Transverse colon (tissue), 4 donors: ENCODE measurements at places on chromosomes 4 and X.

- DNase-seq, result no peak
Observed at GRCh38 chr4:78426972-78427371, 124.6 kb upstream of the ANXA3 start.

- DNase-seq, result no peak
Observed at GRCh38 chrX:150621652-150622051, 53.2 kb downstream of the MTM1 start.

- no peak for DNase-seq
Observed at GRCh38 chrX:126718440-126718839, 101.1 kb upstream of the PRR32 start.

DNA sequence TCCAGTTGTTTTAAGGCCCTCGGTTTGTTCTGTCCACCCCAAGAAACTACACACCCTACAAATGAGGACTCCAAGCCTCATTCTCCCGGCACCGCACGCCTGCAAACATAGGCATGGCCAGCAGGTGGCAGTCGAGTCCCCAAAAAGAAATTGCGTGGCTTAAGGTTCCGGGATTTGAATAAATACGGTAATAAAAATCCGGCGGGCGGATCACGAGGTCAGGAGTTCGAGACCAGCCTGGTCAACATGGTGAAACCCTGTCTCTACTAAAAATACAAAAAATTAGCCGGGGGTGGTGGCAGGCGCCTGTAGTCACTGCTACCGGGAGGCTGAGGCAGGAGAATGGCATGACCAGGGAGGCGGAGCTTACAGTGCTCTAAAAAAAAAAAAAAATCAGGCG is 21.8 kb upstream of the CSF2RA start:
- peak; percentile 67 for DNase-seq

GRCh38 chrX:46758163-46758955 is 559 bp downstream of the SLC9A7 start:
- peak; percentile 12 for DNase-seq
